Cerebellar nuclear complex (tissue), 1 donor: ENCODE measurements at places on chromosomes 2 and 18.
A peak's percentile ranks its signal among the peaks of the same experiment; 100 is the strongest.

GRCh38 chr2:127415593-127416505 lies 2.4 kb upstream of the PROC start:
- no peak for DNase-seq

GRCh38 chr2:97697252-97698235 lies 15.8 kb upstream of the ZAP70 start:
- DNase-seq, result peak; percentile 18

- no peak for DNase-seq
Measured at GRCh38 chr2:232973796-232974195, 39.3 kb downstream of the NGEF start.

GRCh38 chr2:141142025-141142424 lies 988.8 kb downstream of the LRP1B start:
- no peak for DNase-seq

GRCh38 chr2:55401124-55401523 lies 18.5 kb downstream of the CCDC88A start:
- no peak for DNase-seq

- no peak for DNase-seq
Measured at GRCh38 chr18:48815581-48816324, 135.0 kb downstream of the SMAD7 start.
